ENCODE measurements at places on chromosomes 13 and 19.

- DNase-seq: no peak
These were observed 84.3 kb downstream of the NUFIP1 start for GRCh38 chr13:44904967-44905366.

GRCh38 chr13:27037571-27037970 lies 134.0 kb downstream of the USP12 start:
- no peak for DNase-seq

GRCh38 chr19:2678044-2678671 lies 24.3 kb downstream of the GNG7 start:
- peak; percentile 46 for DNase-seq

GRCh38 chr13:97269603-97270002 lies 47.5 kb downstream of the MBNL2 start:
- no peak for DNase-seq

GRCh38 chr19:35637165-35637564 lies 4.4 kb upstream of the ETV2 start:
- DNase-seq: no peak

DNA sequence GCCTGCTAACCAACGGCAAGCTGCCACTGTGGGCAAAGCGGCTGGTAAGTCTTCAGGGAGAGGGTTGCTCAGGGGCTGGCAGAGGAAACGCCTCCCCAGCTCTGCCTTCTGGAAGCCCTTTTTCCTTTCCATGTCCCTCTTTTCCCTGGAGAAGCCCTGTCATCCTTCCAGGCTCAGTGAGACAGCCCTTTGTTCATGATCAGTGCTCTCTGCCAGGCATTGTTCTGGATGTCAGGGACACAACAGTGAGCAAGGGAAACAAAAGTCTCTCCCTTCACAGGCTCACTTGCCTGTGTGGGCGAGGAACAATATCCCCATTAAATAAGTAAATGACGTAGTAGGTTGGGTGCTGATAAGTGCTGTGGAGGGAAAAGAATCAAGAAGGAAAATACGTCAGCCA lies 13.9 kb upstream of the OVOL3 start:
- DNase-seq: no peak

DNA sequence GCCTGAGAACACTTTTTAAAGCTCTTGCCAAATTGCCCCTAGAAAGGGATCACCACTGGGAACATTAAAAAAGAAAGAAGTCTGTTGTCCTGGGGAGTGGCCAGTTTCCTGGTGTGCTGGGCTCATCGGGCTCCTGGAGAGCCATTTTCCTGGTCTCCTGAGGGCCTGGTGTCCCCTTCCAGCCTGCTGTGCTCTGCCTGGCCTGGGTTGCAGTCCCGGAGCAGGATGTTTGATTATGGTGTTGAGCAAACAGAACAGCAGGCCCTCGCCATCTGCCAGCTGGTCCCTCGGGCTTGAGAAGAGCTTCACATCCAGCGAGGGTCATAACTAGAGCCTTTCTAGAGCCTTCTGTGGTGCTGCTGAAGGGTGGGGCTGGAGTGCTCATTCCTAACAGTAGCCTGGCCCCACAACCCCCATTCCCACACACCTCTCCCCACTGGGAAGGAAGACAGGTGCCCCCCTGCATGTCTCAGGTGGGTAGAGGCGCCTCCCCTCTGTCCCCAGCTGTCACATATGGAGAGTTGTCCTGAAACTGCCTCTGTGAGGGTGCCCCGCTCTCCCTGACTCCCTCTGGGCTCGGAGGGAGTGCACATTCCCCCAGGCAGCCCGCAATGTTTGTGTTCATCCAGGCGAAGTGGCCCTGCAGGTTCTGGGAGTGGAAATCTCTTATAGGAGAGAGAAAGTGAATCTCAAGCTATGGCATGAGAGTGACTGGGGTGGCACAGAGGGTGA lies 151.1 kb downstream of the SIPA1L3 start:
- no peak for DNase-seq

DNA sequence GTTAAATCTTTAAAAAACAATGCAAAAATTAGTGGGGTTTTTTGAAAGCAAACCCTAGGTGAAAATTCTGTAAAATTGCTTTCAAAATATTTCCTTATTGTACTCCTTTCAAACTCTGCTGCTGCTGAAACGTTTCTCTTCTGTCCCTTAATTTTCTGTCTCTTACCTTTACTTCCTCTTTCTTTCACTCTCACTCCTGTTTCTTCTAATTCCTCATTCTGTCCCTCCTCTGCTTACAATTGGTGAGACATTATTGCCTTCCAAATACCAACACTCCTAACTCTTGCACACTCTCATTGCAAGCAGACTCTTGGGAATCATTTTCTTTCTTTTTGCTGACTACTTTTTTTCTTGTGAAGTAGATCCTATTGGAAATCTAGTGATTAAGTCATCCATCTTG lies 685.6 kb upstream of the SLITRK1 start:
- no peak for DNase-seq

DNA sequence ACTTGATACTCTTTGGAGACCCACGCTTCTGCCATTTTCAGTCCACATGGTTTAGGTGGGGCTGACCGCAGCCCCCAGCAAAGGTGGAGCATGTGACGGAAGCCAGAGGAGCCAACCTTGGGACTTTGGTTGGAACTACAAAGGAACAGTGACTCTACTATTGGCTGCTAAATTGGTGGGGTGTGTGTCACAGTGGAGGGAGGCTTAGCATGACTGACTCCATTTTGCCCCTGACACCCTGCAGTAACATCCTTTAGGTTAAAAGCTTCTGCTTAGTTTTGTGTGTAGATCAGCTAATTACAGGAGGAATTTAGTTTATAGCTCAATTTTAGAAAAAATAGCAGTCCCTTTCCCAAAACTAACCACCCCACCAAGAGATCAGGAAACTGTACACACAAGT lies 6.6 kb downstream of the SDHAF1 start:
- no peak for DNase-seq
